Parietal lobe (tissue), 2 donors: ENCODE measurements at places on chromosomes 4 and X. TPM values are rescaled to one million over a fixed set of nuclear protein-coding genes. Genes with fewer than 3 reads are reported as not detected.

FGFR3 gene
- total RNA-seq = 13.8 TPM

SPANXA2 gene
- total RNA-seq = not detected

CASP6 gene
- total RNA-seq = 17.2 TPM

RHOXF1 gene
- not detected for total RNA-seq

GNRHR gene
- total RNA-seq = not detected

ZNF182 gene
- total RNA-seq = 9.1 TPM

IL13RA2 gene
- total RNA-seq = 5.9 TPM

COX7B2 gene
- not detected for total RNA-seq

FGG gene
- total RNA-seq = 0.63 TPM

CCNB3 gene
- total RNA-seq = 0.31 TPM

STK32B gene
- total RNA-seq = 38.5 TPM

CLIC2 gene
- 3.8 TPM for total RNA-seq

F9 gene
- not detected for total RNA-seq

NAP1L3 gene
- total RNA-seq = 91.7 TPM

RHOXF2B gene
- not detected for total RNA-seq

DNAAF6 gene
- not detected for total RNA-seq

TREX2 gene
- 1.9 TPM for total RNA-seq

DMD gene
- total RNA-seq = 95.8 TPM

SUPT20HL2 gene
- not detected for total RNA-seq

POU3F4 gene
- total RNA-seq = 18.8 TPM

TDO2 gene
- 0.63 TPM for total RNA-seq

NPNT gene
- total RNA-seq = 43.8 TPM

GRPR gene
- total RNA-seq = 0.63 TPM

CENPI gene
- total RNA-seq = 13.5 TPM

CXCL8 gene
- total RNA-seq = not detected

ETDB gene
- not detected for total RNA-seq

RTL9 gene
- total RNA-seq = 0.63 TPM

PTCHD1 gene
- total RNA-seq = 15.3 TPM
